ENCODE measurements at places on chromosomes 13 and 19. TPM values are rescaled to one million over a fixed set of nuclear protein-coding genes. Genes with fewer than 3 reads are reported as not detected.

Gene ATP12A
- total RNA-seq = not detected

DNA sequence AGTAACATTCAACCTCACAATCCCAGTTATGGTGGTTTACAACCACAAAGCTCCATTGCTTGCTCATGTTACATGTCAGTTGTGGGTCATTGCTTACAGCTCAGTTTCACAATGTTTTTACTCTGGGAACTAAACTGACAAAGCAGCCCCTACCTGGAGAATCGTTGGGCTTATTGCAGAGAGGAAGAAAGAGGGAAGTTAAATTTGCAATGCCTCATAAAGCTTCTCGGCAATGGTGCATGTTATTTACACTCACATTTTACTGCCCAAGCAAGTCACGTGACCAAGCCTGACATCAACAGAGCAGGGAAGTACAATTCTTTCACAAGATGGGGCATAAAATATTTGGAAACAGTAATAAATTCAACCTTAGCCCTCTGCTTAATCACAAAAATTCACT lies 441.6 kb downstream of the TDRD3 start:
- no peak for DNase-seq

- DNase-seq = no peak
Observed at GRCh38 chr19:30419568-30420180, 47.5 kb downstream of the ZNF536 start.

Gene MZT1
- 20.1 TPM for total RNA-seq

Gene ERICH4
- not detected for total RNA-seq

- DNase-seq = no peak
Observed at GRCh38 chr13:41188584-41188983, 5.8 kb downstream of the KBTBD7 start.

DNA sequence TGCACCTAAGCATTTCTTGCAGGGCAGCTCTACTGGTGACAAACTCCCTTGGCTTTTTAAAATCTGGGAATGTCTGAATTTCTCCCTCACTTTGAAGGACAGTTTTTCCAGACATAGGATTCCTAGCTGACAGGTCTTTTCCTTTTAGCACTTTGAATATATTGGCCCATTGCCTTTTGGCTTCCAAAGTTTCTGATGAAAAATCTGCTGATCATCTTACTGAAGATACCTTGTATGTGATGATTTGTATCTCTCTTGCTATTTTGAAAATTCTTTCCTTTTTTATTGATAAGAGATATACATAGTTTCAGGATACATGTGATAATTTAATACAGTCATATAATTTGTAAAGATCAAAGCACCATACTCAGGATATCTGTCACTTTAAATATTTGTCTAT lies 211.1 kb downstream of the ZIC5 start:
- DNase-seq = no peak

Gene MAP4K1
- 0.21 TPM for total RNA-seq

Gene C19orf81
- total RNA-seq = 0.63 TPM

DNA sequence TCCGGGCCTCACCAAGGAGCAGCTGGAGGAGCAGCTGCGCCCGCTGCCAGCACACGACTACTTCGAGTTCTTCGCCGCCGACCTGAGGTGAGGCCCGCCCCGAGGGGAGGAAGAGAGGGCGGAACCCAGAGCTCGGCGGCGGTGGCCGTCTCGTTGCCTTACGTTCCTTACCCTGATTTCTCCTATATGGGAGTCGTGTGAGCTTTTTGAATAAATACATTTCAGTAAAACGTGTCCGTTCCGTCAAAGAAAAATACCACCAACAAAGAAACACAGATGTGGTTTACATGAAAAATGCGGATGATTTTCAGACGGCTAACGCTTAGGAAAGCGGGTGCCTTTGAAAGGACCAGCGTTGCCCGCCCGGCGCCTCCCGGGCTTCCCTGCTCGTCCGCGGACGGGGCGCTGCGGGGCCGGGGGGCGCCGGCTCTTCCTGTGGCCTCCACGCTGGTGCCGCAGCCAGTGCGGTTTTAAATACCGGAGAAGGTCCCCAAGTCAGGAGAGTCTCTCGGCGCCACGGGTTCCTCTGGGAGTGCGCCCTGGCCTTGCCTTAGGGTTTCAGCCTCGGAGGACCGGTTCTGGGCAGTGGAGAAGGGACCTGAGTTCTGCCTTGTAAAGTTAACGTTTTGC lies 755 bp downstream of the UPF3A start:
- peak; percentile 32 for DNase-seq

DNA sequence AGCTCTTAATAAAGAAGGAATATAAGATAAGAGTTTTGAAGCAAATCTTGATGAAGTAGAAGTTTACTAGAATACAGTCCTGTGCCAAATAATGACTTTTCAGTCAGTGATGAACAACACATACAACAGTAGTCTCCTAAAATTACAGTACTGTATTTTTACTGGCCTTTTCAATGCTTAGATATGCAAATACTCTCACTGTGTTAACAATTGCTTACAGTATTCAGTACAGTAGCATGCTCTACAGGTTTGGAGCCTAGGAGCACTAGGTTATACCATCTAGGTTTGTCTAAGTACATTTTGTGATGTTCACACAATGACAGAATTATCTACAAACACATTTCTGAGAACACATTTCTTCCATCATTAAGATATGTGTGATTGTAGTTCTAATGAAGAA lies 316.7 kb upstream of the KLHL1 start:
- DNase-seq = no peak

GRCh38 chr13:40933508-40934204 lies 85.5 kb downstream of the ELF1 start:
- no peak for DNase-seq

GRCh38 chr13:110511509-110512181 lies 49.9 kb downstream of the RAB20 start:
- no peak for DNase-seq

DNA sequence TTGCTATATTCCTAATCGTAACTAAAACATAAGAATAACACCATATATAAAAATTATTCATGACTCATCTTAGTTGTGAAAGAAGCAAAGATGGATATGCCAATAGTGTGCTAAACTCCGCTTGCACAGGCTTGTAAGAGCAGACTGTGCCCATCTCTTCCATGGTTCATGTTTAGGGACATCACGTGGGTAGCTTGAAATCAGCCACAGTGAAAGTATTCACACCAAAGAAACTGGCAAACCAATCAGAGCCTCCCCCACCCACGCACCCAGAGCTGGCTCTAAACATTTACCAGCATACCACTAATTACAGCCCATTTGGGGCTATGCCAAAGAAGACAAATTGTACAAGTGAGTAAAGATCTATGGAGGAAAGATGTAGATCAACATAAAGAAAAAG lies 147.5 kb downstream of the DIAPH3 start:
- no peak for DNase-seq

DNA sequence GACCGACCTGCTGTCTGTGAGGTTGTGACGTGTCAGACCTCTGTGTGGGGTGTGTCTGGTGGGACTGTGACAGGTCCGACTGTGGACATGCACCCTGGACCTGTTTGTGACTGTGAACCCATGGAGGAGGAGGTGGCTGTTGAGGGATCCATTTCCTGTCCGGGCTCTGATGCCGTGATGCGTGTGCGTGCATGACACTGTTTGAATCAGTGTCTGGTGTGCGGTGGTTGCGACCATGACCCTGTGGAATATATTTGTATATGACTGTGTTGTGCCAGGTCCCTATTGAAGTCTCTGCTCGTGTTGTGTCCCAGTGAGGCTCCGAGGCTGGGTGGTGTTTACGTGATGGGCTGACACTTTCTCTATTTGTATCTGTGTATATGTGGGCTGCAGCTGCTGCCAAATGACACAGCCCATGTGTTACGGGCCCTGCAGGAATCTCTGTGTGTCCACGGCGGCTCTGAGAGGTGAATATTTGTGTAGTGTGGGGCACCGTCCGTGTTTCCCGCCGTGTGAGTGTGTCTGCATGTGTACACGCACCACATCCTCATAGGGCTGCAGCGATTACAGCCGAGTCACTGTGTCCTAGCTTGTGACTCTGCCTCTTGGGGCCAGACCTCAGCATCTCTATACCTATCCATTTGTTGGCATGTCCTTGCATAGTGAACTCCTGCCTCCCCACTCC lies 18.3 kb downstream of the CCDC97 start:
- DNase-seq = no peak

DNA sequence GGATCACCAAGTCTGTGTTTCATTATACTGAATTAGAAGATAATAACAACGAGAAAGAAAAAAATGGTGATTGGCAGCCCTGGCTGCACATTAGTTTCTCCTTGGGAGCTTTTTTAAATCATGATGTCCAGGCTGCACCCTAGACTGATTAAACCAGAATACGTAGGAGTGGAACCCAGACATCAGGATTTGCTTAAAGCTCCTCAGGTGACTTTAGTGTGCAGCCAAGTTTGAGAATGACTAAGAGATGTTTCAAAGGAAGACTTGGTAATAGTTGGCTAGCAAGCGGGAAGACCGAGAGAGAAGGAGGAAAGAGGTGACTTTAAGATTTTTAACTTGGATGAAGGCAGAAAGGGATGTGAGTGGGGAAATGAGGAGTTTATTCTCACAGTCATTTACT lies 71.4 kb upstream of the SERP2 start:
- no peak for DNase-seq

GRCh38 chr13:19068691-19069090 lies 112.9 kb downstream of the TUBA3C start:
- DNase-seq = no peak

Gene NTN5
- not detected for total RNA-seq

Gene HIPK4
- total RNA-seq = not detected

Gene MED29
- total RNA-seq = 20.1 TPM

GRCh38 chr13:22103046-22104027 lies 432.5 kb downstream of the FGF9 start:
- no peak for DNase-seq

DNA sequence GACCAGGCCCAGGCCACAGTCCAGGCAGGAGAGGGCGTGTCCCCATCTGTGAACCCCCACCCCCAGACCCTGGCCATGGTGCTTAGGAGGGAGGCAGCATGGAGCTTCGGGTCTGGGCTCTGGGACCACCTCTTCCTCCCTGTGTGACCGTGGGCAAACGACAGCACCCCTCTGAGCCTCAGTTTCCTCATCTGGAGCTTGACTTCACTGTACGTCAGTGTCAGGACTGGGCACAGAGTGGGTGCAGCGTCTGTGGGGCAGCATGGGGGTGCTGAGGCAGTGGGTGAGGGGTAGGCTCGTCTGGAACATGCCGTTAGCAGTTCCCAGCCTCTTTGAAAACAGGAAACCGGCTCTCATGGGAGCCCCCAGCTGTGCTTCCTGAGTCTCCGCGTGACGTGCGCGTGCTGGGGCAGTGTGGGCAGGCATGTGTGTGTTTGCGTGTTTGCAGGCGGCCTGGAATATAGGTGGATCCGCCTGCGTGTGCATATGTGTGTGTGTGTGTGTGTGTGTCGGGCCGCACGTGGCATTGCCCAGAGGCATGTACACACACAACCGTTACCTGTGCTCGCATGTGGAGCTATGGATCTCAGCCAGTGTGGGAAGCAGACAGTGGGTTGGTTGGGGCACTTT lies 15.8 kb downstream of the ARRDC2 start:
- peak; percentile 94 for DNase-seq

Gene ATP8A2
- 0.11 TPM for total RNA-seq

GRCh38 chr19:47028195-47028601 lies 8.6 kb downstream of the NPAS1 start:
- no peak for DNase-seq

Gene ZNF541
- not detected for total RNA-seq

Gene CD209
- total RNA-seq = not detected

- no peak for DNase-seq
Observed at GRCh38 chr19:47794526-47794925, 9.8 kb downstream of the TPRX1 start.

GRCh38 chr13:109999659-110000533 lies 213.5 kb upstream of the IRS2 start:
- no peak for DNase-seq

Gene MIA
- total RNA-seq = 0.20 TPM

GRCh38 chr19:5122121-5122400 lies 153.1 kb downstream of the KDM4B start:
- DNase-seq = no peak

Gene TEKTIP1
- not detected for total RNA-seq

DNA sequence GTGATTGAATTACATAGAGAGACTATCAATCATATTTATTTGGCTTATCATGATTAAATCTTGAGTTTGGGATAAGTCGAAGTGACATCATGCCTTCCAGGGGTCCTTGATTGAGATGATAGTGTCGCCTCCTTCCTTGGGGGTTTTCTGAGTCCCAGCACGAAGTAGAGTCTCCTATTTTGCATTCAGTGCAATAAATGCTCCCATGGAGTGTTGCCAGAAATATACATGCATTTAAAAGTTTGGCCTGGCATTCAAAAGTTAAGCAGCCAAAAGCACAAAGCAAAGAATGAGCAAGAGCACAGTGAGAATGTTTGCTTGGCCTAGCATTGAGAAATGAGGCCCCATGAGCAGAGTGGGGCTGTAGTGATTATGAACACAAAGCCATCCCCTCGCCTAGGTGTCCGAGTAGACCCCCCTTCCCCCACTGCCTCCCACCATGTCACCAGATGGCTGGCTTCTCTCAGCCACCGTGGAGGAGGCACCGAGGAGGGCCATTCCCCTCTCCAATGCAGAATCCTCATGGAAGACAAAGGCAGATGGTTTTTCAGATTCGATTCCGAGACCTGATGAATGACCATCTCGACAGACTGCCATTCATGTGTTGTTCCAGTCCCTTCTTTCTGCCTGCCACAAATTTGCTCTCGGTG lies 58.8 kb upstream of the UBL3 start:
- no peak for DNase-seq

DNA sequence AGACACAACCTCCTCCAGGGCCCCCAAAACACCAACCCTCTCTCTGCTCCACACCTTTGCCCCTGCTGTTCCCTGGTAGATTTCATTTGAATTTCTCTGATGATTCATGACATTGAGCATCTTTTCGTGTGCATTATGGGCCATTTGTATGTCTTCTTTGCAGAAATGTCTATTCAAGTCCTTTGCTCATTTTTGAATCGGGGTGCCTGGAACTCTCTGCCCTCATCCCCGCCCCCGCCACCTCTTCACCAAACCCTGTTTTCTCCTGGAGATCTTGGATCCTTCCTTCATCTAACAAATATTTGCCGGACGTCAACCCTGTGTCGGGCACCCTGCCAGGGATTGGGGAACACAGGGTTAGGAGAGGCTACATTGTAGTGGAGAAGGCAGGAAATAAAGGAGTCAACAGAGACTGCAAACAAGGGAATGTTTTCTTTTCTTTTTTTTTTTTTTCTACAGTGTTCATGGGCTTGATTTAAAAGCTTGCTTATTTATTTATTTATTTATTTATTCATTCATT lies 25.5 kb upstream of the SLC1A5 start:
- DNase-seq = peak; percentile 53

Gene LRRC4B
- not detected for total RNA-seq

DNA sequence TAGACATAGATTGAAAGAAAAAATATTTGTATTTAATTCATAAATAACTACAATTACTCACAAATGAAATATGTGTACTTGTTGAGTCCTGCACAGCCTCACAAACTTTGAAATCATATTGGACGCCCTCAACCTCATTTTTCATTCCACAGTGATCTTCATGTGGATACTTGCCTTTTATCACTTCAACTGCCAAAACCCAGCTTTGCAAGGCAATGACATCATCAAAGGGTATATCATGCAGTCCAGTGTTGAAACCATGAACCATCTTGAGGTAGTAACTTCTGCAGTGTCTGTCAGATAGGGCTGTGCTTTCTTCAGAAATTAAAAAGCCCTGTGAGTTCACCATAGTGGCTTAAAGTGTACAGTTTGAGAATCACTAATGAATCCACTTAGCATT lies 82.2 kb downstream of the HS6ST3 start:
- DNase-seq = no peak

- DNase-seq = no peak
Observed at GRCh38 chr13:29754473-29754806, 96.0 kb downstream of the UBL3 start.

Gene KLC3
- total RNA-seq = 0.07 TPM

Measured in pulmonary artery endothelial cell (primary cell).